HFF-Myc (cell line): ENCODE measurements at places on chromosomes 1 and 21.

DNA sequence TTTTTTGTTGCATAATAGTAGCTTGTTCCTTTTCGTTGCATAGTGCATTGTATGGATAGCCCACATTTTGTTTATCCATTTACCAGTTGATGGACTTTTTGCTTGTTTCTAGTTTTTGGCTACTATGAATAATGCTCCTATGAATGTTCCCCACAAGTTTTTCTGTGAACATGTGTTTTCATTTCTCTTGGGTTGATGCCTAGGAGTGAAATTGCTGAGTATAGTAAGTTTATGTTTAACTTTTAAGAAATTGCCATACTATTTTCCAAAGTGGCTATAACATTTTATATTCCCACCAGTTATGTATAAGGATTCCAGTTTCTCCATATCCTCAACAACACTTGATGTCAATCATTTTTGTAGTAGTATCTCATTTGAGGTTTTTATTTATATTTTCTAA is 84.8 kb upstream of the CACYBP start:
- DNase-seq = no peak

GRCh38 chr1:7821282-7821681 is 31.6 kb downstream of the UTS2 start:
- DNase-seq = no peak

DNA sequence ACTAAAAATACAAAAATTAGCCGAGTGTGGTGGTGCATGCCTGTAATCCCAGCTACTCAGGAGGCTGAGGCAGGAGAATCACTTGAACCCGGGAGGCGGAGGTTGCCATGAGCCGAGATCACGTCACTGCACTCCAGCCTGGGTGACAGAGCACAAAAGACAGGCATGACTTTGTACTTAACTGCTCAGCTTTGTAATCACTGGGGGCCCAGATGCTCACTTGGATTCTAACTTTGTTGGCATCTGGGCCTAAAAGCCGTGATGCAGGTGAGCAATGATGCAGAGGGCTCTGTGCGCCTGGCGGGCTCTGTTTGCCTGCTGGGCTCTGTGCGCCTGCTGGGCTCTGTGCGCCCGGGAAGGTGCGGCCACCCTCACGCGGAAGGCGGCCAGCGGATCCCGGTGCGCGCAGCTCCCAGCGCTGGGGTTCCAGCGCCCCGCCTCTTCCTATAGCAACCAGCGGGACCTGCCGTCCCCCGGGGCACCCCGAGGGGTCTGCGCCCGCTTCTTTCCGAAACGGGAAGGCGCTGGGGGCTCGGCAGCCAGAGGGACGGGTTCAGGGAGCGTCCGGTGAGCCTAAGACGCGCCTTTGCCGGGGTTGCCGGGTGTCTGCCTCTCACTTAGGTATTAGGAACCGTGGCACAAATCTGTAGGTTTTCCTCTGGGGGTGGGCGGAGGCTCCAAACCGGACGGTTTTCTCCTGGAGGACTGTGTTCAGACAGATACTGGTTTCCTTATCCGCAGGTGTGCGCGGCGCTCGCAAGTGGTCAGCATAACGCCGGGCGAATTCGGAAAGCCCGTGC is 31.7 kb downstream of the PRMT2 start:
- no peak for DNase-seq

- no peak for DNase-seq
Measured at GRCh38 chr1:109821831-109822745, 58.4 kb upstream of the EPS8L3 start.

GRCh38 chr1:154940213-154940560 is 3.7 kb upstream of the PMVK start:
- DNase-seq = no peak

DNA sequence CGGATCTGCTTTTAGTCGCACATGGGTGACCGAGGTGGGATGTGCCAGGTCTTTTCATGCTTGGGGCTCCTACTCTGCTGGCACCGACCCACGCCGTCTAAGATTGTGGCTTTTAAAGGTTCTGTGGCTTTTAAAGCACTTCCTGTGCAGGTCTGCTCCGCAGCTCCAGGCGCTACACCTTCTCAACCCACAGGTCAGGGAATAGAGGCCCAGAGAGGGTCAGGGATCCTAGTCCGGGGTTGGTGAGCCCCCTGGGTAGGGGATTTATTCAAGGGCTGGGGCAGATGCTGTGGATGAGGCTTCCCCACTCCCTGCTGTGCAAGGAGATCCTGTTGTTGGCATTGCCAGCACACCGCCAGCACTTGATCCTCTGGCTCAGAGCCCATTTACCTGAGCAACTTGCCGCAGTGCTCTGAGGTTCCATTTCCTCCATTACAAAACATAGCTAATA is 212.8 kb upstream of the RAB4A start:
- no peak for DNase-seq

- no peak for DNase-seq
Measured at GRCh38 chr1:25771221-25772114, 28.5 kb upstream of the SELENON start.

DNA sequence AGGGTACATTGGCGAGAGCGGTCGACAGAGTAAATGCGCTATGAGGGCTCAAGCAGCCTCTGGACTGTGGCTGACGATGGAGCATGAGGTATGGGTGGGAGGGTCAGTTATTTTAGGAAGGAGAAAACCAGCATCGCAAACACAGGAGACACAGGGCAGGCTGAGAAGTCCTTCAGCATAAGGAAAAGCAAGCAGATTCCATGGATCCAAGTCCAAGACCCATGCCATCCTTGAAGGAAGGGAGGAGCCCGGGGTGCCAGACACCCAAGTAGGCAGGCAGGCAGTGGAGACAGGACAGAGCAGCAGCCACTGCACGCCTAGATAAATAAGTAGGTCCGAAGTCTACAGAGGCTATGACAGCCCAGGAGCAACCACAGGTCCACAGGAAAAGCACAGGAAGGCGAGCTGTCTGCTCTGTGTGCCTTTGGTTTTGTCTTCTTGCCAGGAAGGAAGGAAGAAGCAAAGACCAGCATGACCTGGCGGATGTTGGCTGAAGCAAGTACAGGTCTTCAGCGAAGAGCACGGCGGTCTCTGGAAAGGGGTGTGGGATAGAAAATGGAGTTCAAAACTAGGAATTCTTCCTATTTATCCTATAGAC is 76.4 kb upstream of the SLC45A1 start:
- no peak for DNase-seq

- DNase-seq = no peak
Measured at GRCh38 chr1:153945131-153945794, 1.3 kb downstream of the DENND4B start.

DNA sequence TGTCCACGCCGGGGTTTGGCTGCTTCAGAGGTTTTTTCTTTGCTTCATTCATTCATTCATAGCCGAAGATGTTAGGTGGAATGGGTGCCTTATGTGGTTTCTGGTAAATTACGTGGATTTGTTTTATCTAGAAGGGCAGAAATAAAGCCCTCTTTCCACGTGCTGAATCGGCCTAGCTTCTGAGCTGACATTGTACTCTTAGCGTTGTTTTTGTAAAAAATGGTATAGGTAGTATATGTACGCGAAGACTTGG is 1.5 kb downstream of the GALNT2 start:
- DNase-seq = no peak

- DNase-seq = no peak
Measured at GRCh38 chr1:182742780-182743179, 46.8 kb upstream of the NPL start.

DNA sequence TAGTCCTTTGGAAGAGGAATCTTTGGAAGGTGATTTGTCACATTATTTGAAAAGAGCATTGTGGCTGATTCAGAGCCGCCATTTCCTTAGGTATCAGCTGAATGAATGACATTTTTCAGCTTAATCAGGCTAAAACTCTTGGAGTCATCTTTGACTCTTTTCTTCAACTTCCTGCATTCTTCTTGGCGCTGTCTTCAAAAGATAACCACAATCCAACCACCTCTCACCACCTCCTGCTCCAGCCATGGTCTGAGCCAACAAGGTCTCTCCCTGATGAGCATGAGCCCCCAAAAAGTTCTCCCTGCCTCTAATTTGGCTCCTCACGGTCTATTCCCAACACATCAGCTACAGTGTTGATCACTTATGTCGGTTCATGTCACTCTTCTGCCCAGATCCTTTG is 297.6 kb upstream of the RUNX1 start:
- DNase-seq = no peak

GRCh38 chr1:245388687-245389086 is 233.9 kb downstream of the KIF26B start:
- no peak for DNase-seq

- DNase-seq = no peak
Measured at GRCh38 chr1:153771841-153772593, 3.2 kb upstream of the SLC27A3 start.

GRCh38 chr1:191343816-191344215 is 814.4 kb upstream of the RGS18 start:
- no peak for DNase-seq

GRCh38 chr1:4778056-4778455 is 123.6 kb downstream of the AJAP1 start:
- DNase-seq = no peak

GRCh38 chr1:33943978-33944377 is 80.1 kb downstream of the HMGB4 start:
- peak; percentile 45 for DNase-seq

GRCh38 chr1:151292207-151293030 is 10.3 kb downstream of the ZNF687 start:
- no peak for DNase-seq

DNA sequence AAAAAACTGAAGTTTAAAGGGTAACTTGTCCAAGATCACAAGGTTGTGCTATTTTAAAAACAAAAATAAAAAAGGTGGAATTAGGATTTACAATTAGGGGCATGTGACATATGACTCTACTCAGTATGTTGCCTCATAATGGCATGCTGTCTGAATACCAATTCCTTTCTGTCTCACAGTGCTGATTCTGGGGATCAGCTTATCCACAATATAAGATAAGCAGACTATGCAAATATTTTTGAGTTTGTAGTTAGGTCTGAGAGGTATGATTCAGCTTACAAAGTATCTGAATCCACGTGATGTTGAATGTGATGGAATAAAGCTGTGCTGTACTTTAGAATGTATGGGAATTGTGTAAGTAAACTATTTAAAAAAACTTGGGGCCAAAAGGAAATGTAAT is 216.6 kb downstream of the HHIPL2 start:
- no peak for DNase-seq

DNA sequence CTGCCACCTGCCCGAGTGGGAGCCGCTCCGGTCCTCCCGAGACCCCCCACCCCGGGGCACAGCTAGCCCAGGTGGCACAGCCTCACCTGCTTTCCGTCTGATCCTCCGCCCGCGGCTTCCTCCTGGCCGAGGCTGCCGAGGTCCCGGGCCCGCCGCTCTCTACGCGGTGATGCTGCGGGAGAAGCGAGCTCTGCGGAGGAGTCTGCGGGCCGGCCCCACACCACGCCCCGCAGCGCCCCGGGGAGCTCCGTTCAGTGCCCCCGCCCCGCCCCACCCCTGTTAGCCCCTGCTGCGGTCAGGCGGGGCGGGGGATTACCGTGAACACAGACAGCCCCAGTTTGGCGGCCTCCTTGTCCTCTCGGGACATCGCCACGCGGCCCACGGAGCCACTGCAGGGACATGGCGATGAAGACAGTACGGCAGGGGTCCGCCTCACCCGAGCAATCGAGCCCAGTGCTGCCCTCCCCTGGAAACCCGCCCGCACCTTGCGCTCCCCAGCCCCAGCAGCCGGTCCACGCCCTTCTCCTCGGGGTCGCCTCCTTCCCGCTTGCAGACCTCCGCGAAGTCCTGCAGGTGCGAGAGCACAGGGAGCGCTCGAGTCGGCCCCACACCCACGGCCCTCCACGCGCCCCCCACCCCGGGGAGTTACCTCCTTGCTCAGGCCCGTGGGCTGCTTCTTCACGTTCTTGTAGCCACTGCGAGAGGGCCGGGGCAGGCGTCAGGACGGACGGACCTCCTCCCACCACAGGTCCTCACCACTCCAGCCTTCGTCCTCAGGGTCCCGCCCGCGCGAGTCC is 933 bp downstream of the C1orf35 start:
- DNase-seq = no peak

- DNase-seq = peak; percentile 36
Measured at GRCh38 chr1:149936992-149937705, 470 bp upstream of the MTMR11 start.

DNA sequence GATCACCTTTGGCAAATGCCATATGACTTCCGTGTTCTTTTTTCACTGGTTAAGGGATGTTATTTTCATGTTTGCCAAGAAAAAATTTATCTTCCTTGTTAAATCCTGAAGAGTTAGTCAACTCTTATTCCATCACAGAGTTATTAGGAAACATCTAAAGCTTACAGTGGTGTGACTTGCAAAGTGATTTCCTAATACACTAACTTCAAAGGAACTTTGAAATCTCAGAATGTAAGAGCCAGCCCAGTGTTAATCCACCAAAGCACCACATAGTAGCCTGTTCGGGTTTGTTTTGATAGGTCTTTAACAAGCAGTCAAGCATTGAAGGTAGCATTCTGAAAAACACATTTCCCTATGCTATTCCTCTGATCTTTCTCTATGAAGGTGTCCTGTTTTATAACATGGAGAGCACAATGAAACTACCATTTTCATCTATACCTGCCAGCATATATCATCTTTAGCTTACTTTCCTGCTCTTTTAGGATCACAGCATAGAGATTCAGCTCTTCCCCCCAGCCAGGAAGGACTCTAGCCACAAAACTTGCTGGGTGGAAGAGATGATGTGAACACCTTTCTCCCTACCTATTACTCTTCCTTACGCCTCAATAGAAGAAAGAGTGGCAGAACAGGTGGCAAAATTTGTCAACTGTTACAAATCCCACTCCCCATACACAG is 82.4 kb upstream of the MAGI3 start:
- no peak for DNase-seq

DNA sequence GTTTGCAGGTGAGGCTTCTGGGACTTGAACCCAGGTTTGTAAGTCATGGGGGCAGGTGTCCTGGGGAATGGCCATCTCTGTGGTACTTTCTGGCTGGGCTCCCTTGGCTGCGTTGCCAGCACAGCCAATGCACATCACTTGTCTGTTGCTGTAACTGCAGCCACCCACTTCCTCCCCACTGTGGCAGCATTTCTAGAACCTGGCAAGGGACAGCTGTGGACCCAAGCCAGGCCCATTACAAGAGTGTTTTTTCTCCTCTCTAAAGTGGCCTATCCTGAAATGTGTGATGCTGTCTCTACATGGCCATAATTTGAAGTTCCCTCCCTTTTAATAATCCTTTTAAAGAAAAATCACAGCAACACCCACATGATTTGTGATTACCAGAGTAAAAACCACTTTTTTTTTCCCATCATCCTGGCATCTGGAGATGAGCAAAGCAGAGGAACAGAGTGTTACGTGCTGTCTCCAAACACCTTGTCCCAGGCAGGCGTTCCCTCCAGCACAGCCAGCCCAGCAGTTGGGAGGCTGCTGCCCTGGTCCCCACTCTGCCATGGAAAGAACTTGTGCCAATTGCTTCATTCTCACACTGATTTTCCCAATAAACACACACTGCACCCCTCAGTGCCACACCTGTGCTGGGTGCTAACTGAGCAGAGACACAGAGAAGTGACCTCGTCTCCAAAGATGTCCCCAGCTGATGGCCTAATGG is 360.6 kb upstream of the USP24 start:
- no peak for DNase-seq
